Right renal cortex interstitium (tissue), 3 donors: ENCODE measurements at places on chromosomes 5 and 9. TPM values are rescaled to one million over a fixed set of nuclear protein-coding genes. Genes with fewer than 3 reads are reported as not detected.

The AGXT2 gene
- 60.4 TPM for polyA plus RNA-seq

The MYMK gene
- not detected for polyA plus RNA-seq

GRCh38 chr9:107239474-107239873 lies 43.6 kb upstream of the RAD23B start:
- no peak for DNase-seq

- DNase-seq, result no peak
These were observed 177.0 kb downstream of the ARRDC3 start for GRCh38 chr5:91206103-91206502.

DNA sequence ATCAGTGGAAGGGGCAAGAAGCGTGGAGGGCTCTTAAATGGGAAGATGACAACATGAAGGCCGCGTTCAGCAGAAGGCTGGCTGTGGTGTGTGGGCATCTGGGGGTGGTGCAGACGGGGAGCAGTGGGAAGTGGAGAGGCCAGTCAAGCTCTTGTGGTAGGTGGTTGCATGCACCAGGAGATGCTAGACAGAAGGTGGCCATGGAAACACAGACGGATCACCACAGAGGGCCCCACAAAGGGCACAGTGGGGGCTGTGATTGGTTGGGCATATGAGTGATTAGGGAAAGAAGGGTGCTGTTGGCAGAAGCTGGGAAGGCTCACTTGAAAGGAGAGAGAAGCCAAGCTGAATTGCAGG lies 14.7 kb downstream of the MTMR12 start:
- no peak for DNase-seq

DNA sequence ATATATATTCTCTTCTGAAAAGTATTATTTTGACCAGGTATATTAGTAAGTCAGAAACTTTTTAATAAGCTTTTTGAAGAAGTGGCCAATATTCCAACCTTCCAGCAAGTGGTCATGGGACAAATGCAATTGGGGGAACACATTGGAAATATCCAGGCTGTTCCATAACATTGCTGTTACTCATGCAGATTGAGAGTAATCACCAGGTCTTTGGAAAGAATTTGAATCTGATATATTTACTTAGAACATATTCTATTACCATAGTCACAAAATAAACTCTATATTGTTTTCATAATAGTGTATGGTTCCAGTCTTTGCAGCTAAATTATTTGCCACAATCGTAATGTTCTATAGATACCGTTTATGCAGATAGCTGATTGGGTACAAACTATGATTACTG lies 102.8 kb downstream of the TAF11L14 start:
- no peak for DNase-seq

The MOB3B gene
- 26.2 TPM for polyA plus RNA-seq

GRCh38 chr5:1671351-1671750 lies 128.3 kb downstream of the MRPL36 start:
- no peak for DNase-seq

- DNase-seq, result no peak
These were observed 92.5 kb downstream of the EBF1 start for GRCh38 chr5:159007235-159007634.

DNA sequence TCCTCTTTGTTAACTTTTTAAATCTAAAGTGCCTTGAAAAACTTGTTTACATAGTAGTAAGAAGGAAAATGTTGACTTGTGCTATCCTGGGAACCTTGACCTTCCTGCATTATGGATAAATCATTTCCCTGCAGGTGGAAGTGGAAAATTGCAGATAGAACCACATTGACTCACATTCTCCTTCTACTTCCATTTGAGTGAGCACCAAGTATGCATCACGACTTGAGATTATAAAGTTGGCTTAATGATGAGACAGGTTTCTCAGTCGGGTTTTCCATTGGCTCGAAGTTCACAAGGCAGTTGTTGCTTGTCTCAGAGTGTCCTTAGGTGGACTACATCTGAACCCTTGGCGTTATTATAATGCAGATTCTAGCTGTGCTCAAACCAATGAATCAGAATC lies 39.9 kb downstream of the DOCK8 start:
- DNase-seq, result no peak

GRCh38 chr9:107868186-107868585 lies 378.6 kb upstream of the KLF4 start:
- no peak for DNase-seq

The COL23A1 gene
- 4.8 TPM for polyA plus RNA-seq
